ENCODE measurements at places on chromosomes 7 and 10. TPM values are rescaled to one million over a fixed set of nuclear protein-coding genes. Genes with fewer than 3 reads are reported as not detected.

The OTUD1 gene
- 100 TPM for polyA plus RNA-seq

The ITIH5 gene
- polyA plus RNA-seq = 47.8 TPM

The PPA1 gene
- 76.3 TPM for polyA plus RNA-seq

The UPK3BL1 gene
- 9.8 TPM for polyA plus RNA-seq

The FKBP9 gene
- polyA plus RNA-seq = 135 TPM

The CLDN12 gene
- polyA plus RNA-seq = 23.3 TPM

The CDC14C gene
- polyA plus RNA-seq = not detected

The LIPJ gene
- not detected for polyA plus RNA-seq

The KCNH2 gene
- polyA plus RNA-seq = 24.5 TPM

The DPP6 gene
- polyA plus RNA-seq = 3.2 TPM

The HOGA1 gene
- polyA plus RNA-seq = 0.90 TPM

The MUC3A gene
- polyA plus RNA-seq = 0.10 TPM

The REPIN1 gene
- 73.8 TPM for polyA plus RNA-seq

The PDK4 gene
- 12.9 TPM for polyA plus RNA-seq

The PRF1 gene
- polyA plus RNA-seq = 0.82 TPM

The PKD2L1 gene
- polyA plus RNA-seq = not detected

The ASB15 gene
- polyA plus RNA-seq = 5.6 TPM

The FOXI2 gene
- polyA plus RNA-seq = 0.47 TPM

The ARL5B gene
- polyA plus RNA-seq = 21.0 TPM

The CNPY1 gene
- 0.40 TPM for polyA plus RNA-seq

The FOXP2 gene
- polyA plus RNA-seq = 10.3 TPM

The KLHL7 gene
- 21.7 TPM for polyA plus RNA-seq

The PON3 gene
- polyA plus RNA-seq = 3.8 TPM

The PLAU gene
- 29.4 TPM for polyA plus RNA-seq

The NKX2-3 gene
- polyA plus RNA-seq = 1.2 TPM

The ZP3 gene
- 12.1 TPM for polyA plus RNA-seq

The ANKRD7 gene
- polyA plus RNA-seq = 0.33 TPM
